ENCODE measurements at places on chromosomes 12 and 14.

- H3K36me3 ChIP-seq = no peaks in the 10 kb centered on the region
- H3K4me1 ChIP-seq = peaks cover 5% of the 10 kb centered on the region
- no peak for DNase-seq
Measured at GRCh38 chr12:3365463-3366411, 125.3 kb upstream of the PRMT8 start.

DNA sequence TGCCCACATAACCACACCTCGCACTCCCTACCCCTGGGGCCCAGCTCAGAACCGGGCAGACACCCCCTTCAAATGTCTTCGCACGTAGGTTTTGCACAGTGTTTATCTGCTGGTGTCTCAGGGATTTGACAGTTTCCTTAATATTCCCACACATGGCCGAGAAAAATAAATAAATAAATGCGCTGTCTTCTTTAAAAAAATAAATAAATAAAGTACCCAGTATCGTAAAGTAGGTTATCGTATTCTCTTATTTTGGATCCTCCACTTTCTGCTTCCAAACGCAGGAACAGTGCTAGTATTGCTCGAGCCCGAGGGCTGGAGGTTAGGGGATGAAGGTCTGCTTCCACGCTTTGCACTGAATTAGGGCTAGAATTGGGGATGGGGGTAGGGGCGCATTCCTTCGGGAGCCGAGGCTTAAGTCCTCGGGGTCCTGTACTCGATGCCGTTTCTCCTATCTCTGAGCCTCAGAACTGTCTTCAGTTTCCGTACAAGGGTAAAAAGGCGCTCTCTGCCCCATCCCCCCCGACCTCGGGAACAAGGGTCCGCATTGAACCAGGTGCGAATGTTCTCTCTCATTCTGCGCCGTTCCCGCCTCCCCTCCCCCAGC is 710 bp upstream of the FOS start:
- H3K36me3 ChIP-seq = peaks cover 31% of the 10 kb centered on the region
- no peak for DNase-seq
- peaks cover 23% of the 10 kb centered on the region for H3K4me1 ChIP-seq
- peak overlapping the region; percentile 87 for H3K4me3 ChIP-seq

DNA sequence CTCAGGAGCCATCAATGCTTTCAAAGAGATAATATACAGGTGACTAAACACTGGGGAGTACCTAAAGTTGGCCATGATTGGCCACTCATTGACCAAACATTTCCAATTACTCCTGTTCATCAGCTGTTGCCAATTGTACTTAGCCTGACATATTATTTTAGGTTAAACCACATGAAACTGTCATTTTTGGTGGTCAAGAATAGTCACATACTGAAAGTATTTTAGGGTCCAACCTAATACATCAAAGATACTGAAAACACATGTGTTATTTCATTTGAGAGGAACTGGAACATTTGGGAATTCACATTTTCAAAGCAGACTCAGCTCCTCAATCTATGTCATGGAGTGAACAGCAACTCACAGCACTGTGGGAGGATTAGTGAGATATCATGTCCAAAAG is 63.9 kb upstream of the KCNA5 start:
- no peak for DNase-seq
- H3K4me3 ChIP-seq = no peak overlapping the region
- H3K27ac ChIP-seq = no peak overlapping the region
- no peaks in the 10 kb centered on the region for H3K27me3 ChIP-seq

GRCh38 chr12:98343002-98343567 is 172.3 kb upstream of the TMPO start:
- no peaks in the 10 kb centered on the region for H3K27me3 ChIP-seq
- H3K36me3 ChIP-seq = no peaks in the 10 kb centered on the region
- no peak overlapping the region for H3K27ac ChIP-seq
- DNase-seq = no peak
- no peaks in the 10 kb centered on the region for H3K4me1 ChIP-seq
- H3K4me3 ChIP-seq = no peak overlapping the region

DNA sequence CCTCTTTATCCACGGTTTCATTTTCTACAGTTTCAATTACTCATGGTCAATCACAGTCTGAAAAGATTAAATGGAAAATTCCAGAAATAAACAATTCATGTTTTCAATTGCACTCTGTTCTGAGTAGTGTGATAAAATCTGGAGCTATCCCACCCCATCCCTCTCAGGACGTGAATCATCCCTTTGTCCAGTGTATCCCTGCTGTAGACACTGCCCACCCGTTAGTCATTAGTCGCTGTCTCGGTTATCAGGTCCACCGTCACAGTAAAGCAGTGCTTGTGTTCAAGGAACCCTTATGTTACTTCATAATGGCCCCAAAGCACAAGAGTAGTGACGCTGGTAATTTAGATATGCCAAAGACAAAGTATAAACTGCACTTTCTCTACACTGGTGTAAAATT is 141.0 kb upstream of the LMNTD1 start:
- no peak overlapping the region for H3K27ac ChIP-seq
- DNase-seq = no peak

- H3K27me3 ChIP-seq = peaks cover 54% of the 10 kb centered on the region
- DNase-seq = no peak
- H3K4me3 ChIP-seq = no peak overlapping the region
Measured at GRCh38 chr14:74221741-74222140, 17.5 kb upstream of the VSX2 start.

GRCh38 chr12:68482660-68483059 is 128.0 kb upstream of the RAP1B start:
- no peaks in the 10 kb centered on the region for H3K27me3 ChIP-seq
- no peaks in the 10 kb centered on the region for H3K36me3 ChIP-seq
- H3K4me3 ChIP-seq = no peak overlapping the region
- H3K4me1 ChIP-seq = no peaks in the 10 kb centered on the region
- no peak for DNase-seq

DNA sequence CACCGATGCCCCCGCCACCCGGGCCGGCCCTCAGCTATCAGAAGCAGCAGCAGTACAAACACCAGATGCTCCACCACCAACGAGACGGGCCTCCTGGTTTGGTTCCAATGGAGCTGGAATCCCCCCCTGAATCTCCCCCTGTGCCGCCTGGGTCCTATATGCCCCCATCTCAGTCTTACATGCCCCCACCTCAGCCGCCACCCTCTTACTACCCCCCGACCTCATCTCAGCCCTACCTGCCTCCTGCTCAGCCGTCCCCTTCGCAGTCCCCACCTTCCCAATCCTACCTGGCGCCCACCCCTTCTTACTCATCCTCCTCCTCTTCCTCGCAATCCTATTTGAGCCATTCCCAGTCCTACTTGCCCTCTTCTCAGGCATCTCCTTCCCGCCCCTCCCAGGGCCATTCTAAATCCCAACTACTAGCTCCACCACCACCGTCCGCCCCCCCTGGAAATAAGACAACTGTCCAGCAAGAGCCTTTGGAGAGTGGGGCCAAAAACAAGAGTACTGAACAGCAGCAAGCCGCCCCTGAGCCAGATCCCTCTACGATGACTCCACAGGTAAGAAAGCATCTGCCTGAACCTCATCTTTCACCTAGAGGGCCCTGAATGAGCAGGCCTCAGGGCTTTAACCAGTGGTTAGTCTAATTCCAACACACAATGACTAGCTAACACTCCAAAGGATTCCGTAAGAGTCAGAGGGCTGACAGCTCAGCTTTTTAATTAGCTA is 851 bp downstream of the YLPM1 start:
- peak overlapping the region; percentile 75 for H3K4me3 ChIP-seq
- H3K27ac ChIP-seq = peak overlapping the region; percentile 94
- H3K4me1 ChIP-seq = peaks cover 14% of the 10 kb centered on the region

- no peak overlapping the region for H3K4me3 ChIP-seq
- peak overlapping the region; percentile 95 for H3K27ac ChIP-seq
- no peaks in the 10 kb centered on the region for H3K36me3 ChIP-seq
- peak; percentile 66 for DNase-seq
- H3K4me1 ChIP-seq = peaks cover 9% of the 10 kb centered on the region
Measured at GRCh38 chr14:105064721-105065143, 498 bp downstream of the GPR132 start.

DNA sequence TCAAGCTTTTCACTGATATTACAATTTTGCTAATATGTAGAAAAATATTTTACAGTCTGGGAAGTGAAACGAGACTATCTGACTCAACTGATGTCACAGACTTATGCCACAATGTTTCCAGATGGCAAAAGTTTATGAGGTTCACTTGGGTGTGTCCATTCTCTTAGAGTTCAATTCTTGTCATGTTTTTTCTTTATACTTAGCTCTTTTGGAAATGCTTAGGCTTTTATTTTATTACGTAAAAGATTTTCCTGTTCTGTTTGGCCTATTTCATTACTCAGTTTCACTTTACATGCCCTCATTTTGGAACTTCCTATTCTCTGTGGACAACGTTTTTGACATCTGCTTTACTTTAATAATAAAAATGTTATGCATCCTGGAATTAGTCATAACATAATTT is 2.1 kb upstream of the PDZRN4 start:
- no peaks in the 10 kb centered on the region for H3K4me1 ChIP-seq
- DNase-seq = no peak
- no peak overlapping the region for H3K27ac ChIP-seq
- H3K27me3 ChIP-seq = peaks cover 46% of the 10 kb centered on the region
- no peaks in the 10 kb centered on the region for H3K36me3 ChIP-seq

- no peaks in the 10 kb centered on the region for H3K27me3 ChIP-seq
- no peaks in the 10 kb centered on the region for H3K4me1 ChIP-seq
- DNase-seq = no peak
- no peak overlapping the region for H3K27ac ChIP-seq
- no peaks in the 10 kb centered on the region for H3K36me3 ChIP-seq
Measured at GRCh38 chr14:99181241-99181640, 90.8 kb downstream of the BCL11B start.

DNA sequence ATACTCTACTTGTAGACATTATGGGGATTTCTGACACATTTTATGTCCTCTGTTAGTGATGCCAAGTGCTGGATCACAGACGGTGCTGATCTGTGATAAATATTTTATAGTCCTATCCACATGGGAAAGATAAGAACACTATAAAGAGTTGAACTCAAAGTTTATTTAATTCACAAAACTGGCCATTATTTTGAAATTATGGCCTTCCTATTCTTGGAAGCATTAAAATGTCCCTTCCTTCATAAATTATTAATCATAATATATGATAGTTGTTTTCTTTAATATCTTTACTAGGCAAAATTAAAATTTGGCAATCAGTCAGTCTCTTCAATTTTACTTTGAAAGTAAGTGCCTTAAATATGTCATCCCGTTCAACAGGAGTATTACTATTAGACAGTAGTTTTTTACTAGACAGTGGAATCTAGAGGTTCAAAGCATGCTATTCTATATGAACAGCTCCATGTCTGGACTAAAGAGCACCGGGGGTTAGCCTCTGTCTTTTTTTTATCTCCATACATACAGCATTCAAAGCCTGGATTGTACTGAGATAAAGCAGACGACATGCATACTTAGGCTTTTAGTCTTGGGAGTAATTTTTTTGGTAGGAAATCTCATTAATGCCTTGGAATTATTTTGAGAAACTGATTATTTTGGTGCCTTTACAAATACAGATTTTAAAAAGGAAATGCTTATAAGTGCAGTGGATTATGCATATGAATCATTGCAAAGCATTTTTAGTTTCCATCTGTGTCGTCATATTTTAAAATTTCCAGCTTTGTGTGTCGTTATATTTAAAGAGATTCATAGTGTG is 306.1 kb upstream of the RGS6 start:
- no peaks in the 10 kb centered on the region for H3K27me3 ChIP-seq
- no peaks in the 10 kb centered on the region for H3K36me3 ChIP-seq
- no peak for DNase-seq
- H3K4me1 ChIP-seq = no peaks in the 10 kb centered on the region
- no peak overlapping the region for H3K27ac ChIP-seq
- no peak overlapping the region for H3K4me3 ChIP-seq

DNA sequence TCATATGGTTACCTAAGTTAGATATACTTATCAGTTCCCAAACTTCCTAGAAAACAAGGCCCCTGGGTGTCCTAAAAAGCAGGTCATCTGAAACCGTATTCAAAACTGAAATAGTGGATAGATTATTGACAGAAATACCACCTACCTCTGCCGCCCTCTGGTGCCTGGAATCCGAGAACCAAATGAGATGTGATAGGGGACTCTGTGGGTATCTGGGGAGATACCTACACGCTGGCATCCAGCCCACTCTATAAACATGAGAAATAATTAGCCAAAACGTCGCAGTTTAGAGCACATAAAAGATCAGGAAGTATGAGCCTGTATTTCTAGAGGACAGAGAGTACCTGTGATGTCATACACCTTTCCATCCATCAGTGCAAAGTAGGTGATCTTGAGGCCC is 4.4 kb downstream of the ORMDL2 start:
- H3K4me1 ChIP-seq = peaks cover 48% of the 10 kb centered on the region
- H3K27me3 ChIP-seq = no peaks in the 10 kb centered on the region
- H3K36me3 ChIP-seq = peaks cover 45% of the 10 kb centered on the region
- H3K27ac ChIP-seq = no peak overlapping the region
- H3K4me3 ChIP-seq = no peak overlapping the region

DNA sequence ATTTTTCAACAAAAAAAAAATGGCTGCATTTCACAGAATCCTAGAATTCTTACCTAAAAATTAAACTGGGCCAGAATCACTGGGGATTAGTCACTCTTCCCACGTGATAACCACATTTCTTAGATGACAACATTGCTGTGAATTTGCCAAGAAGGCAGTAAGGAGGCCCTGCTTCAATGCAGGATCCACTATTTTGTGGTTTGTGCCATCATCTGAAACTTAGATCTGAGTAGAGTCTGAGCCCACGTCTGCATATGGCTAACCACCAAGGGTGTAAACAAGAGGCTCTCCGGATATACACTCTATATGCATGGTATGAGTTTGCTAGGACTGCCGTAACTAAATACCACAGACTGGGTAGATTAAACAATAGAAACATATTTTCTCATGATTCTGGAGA is 24.4 kb upstream of the TBX5 start:
- H3K27ac ChIP-seq = no peak overlapping the region
- no peaks in the 10 kb centered on the region for H3K4me1 ChIP-seq
- no peaks in the 10 kb centered on the region for H3K36me3 ChIP-seq
- no peak for DNase-seq
- no peaks in the 10 kb centered on the region for H3K27me3 ChIP-seq
- no peak overlapping the region for H3K4me3 ChIP-seq

DNA sequence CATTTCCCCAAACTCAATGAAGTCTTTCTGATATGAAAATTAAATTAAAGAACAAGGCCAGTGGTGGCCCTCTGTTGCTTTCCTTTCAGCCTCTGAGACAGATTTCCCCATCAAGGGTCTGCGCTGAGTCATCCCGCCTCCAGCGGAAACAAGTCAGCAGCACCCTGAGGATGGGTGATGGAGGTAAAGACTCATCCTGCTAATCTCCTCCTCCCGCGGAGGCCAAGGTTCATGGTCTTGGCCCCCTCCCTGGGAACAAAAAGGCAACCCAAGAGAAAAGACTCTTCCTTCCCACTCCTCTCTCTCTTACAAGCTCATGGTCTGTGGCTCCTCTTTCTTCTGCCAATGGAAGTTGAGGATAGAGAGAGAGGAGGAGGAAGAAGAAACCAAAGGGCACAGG is 9.0 kb upstream of the NUMB start:
- DNase-seq = peak; percentile 54
- H3K4me3 ChIP-seq = no peak overlapping the region
- no peaks in the 10 kb centered on the region for H3K27me3 ChIP-seq
- H3K36me3 ChIP-seq = no peaks in the 10 kb centered on the region
- H3K27ac ChIP-seq = peak overlapping the region; percentile 91
- peaks cover 12% of the 10 kb centered on the region for H3K4me1 ChIP-seq

- H3K27ac ChIP-seq = no peak overlapping the region
- H3K27me3 ChIP-seq = no peaks in the 10 kb centered on the region
- no peaks in the 10 kb centered on the region for H3K36me3 ChIP-seq
- no peak overlapping the region for H3K4me3 ChIP-seq
- no peaks in the 10 kb centered on the region for H3K4me1 ChIP-seq
Measured at GRCh38 chr12:78185651-78186050, 355.0 kb downstream of the NAV3 start.
